EL (cell line): ENCODE measurements at places on chromosomes 3 and 15.
A peak's percentile ranks its signal among the peaks of the same experiment; 100 is the strongest.

- DNase-seq = no peak
Measured at GRCh38 chr3:13714251-13714916, 165.5 kb downstream of the FBLN2 start.

DNA sequence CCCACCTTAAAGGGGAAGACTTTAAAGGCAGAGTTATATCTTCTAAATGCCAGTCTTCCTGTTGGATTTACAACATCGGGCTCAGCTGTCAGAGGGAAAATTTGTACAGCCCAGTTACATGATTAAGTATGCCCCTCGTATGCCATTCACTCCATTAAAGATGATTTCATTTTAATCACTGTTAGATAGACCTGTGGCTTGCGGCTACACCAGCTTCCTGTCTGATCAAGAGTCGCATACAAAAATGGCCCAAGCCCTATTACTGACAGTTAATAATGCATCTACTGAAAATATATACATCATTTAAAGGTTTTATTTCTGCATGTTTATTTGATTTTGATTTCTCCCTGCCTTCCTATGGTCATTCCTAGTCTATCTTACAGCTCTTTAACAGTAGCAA is 7.1 kb downstream of the EIF4E3 start:
- DNase-seq = no peak

DNA sequence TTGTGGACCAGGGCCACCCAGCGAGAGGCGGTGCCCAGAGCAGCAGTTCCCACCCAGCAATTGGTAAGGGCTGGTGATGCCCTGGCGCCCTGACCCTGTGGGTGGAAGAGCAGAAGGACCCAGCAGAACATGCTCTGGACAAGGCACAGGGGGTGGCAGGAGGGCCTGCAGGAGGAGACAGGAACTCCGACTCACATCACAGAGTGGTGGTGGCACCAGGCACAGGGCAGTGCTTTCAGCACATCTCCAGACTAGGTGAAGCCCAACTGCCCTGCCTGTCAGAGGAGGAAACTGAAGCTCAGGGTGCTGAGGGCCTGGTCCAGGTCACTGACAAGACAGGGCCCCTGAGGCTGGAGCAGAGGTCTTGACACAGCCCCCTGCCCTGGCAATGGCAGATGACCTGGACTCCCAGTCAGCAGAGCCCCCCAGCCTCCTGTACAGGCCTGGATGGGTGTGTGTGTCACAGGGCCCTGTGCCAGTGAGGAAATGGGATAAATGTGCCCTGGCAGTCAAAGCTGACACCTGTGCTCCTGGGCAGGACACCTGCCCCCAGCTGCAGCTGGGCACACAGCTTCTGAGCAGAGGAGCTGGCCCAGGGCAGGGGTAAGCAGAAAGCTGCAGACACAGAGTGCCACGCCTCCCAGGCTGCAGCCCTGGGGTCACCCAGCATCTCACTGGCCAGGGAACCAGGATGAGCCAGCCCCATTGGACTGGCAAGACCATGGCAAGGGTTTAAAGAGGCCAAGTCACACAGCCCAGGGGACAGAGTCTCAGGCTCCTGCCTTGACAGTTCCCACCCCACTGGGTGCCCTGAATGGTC is 11.4 kb downstream of the KLF15 start:
- DNase-seq = no peak

DNA sequence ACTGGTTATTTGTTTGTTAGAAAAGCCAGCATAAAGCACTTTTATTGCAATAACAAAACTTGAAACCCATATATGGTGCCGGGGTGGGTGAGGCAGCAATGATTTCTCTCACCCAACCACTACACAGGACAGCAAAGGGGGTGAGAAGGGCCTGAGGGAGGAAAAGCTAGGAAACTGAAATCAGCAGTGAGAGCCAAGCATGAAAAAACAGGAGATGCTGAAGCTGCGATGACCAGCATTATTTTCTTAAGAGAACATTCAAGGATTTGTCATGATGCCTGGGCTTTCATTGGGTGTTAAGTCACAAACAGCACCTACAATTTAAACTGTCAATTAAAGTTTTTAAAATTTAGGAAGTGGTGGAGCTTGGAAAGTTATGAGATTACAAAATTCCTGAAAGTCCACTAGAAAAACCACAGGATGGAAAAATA is 11.9 kb upstream of the TM4SF4 start:
- peak; percentile 76 for DNase-seq

DNA sequence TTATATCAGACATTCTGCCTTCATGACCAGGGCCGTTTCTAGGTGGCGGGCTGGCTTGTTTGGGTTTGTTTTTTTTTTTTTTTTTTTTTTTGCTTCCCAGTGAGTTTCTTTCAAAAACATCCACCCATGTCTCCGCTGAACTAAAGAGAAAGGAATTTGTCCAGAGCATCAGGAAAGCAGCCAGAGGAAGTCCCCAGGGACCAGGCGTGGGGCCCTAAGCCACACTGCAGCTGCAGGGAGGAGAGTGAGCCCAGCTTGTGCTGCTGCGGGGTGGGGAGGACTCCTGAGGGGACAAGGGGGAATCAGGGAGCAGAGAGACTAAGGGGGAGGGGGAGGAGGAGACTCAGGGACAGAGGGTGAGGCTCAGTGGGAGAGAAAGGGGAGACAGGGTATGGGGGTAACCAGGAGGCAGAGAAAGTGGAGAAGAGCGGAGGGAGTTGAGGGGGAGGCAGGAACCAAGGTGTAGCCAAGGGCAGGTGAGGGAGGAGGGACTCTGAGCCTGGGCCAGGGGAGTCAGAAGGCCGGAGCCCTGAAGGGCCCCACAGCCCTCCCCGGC is 49.5 kb downstream of the CYP11A1 start:
- peak; percentile 93 for DNase-seq

- no peak for DNase-seq
Measured at GRCh38 chr3:109339714-109340648, 2.6 kb upstream of the DPPA4 start.

DNA sequence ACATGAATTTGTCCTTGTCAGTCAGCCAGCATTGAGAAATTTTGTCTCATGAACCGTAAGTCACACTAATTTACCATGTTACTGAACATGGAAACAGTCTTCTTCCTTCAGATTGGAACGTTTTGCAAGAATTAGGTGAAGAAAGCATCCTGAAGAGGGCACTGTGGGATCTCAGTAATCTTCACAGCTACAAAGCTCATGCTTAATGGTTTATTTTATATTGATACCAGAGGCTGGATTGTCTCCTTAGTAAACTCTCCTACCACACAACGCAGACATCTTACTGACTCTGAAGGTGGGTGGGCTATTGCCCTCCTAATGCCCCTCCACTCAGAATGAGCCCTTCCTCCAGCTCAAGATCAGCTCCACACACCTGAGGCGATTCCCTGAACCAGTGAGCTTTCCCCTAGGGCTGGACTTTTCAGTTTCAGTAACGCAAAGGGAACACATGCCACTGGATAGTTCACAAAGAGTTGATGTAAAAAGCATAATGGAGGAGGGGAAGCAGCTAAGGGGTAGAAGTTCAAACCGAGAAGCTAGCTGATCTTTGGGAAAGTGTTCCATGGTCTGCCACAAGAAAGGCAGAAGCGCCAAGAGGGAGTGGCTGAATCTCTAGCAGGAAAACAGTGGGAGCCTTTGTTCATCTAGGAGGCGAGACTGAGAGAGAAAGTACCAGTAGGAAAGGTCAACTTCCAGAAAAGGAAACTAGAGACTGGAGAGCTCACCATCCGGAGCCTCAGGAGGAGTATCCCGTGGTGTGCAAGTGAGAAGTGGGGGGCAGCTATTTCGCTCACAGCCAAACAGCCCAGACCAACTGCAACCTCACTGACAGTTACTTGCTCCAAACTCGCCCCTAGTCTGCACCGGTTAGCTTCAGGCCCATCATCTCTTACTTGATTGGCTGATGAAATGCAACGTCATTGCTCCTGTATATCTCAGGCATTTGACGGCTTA is at the start of gene SLC9C1:
Gene SLC9C1 (minus strand): TSS at position 849 of the 954 bp plus-strand sequence. CDS start 7,425 bp downstream, outside the sequence.
- peak; percentile 73 for DNase-seq

DNA sequence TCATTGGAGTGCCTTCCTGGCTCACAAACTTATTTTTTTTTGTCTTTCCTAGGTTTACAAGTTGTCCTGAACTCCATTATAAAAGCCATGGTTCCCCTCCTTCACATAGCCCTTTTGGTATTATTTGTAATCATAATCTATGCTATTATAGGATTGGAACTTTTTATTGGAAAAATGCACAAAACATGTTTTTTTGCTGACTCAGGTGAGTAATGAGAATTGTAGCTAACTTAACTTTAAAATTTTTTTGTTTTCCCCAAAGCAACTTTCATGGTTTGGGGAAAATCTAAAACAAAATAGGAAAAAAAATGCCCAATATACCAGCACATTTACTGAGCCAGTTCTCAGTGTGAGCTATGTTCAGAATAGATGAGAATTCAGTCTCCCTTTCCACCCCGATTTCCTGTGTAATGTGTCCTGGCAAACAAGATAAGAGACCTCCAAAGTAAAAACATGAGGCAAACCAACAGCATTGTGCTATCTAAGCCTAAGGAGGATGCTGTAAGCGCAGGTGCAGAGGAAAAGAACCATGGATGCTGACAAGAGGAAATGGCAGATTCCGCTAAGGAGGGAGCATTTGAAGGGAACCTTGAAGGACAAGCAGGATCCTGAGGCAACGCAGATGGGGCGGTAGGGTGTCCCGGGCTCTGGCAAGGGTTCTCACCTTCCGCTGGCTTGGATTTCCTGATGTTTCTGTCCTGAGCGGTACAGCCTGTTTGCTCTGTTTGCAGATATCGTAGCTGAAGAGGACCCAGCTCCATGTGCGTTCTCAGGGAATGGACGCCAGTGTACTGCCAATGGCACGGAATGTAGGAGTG is 171.4 kb downstream of the CACNA1D start:
- DNase-seq = no peak

GRCh38 chr15:98561169-98561941 is 87.0 kb upstream of the IGF1R start:
- DNase-seq = no peak

DNA sequence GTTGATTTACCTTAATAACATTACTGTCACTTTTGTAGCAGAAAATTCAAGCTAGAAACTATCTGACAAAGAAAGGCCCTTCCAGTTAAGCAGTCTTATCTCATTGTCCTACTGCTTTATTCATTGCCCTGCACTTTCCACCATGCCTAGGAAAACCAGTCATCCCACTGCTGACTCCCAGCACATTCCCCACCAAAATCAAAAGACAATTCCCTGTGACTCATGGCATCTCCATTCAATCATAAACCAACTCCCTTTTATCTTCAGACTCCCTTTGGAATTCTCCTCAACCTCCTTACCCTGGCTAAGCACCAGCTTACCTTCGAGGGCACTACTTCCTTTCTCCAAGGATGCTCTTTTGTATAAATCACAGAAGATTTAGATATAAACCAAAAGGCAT is 184.3 kb downstream of the PLCH1 start:
- DNase-seq = peak; percentile 19

- DNase-seq = no peak
Measured at GRCh38 chr3:111907151-111907550, 48.1 kb downstream of the PHLDB2 start.

GRCh38 chr3:113695431-113695785 is 1.0 kb downstream of the USF3 start:
- DNase-seq = no peak

DNA sequence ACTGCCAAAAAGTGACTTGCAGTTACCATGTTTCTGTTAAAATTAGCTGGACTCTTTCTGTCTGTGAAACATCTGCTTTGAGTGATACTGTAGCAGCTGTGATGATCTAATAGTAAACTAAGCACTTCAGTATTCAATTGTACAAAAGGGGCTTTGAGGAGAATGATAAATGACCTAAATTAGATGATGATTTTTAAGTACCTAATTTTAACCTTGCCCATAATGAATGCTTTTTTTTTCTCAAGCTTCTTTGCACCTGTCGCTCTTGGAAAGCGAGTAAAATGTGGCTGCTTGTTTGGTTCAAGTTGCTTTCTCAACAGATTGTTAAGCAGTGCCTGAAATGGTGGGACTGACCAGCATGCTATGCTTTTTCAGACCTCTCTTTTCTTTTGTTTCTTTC is 752.3 kb downstream of the EPHA3 start:
- no peak for DNase-seq

GRCh38 chr3:128665362-128666021 is 14.9 kb upstream of the RPN1 start:
- DNase-seq = no peak

DNA sequence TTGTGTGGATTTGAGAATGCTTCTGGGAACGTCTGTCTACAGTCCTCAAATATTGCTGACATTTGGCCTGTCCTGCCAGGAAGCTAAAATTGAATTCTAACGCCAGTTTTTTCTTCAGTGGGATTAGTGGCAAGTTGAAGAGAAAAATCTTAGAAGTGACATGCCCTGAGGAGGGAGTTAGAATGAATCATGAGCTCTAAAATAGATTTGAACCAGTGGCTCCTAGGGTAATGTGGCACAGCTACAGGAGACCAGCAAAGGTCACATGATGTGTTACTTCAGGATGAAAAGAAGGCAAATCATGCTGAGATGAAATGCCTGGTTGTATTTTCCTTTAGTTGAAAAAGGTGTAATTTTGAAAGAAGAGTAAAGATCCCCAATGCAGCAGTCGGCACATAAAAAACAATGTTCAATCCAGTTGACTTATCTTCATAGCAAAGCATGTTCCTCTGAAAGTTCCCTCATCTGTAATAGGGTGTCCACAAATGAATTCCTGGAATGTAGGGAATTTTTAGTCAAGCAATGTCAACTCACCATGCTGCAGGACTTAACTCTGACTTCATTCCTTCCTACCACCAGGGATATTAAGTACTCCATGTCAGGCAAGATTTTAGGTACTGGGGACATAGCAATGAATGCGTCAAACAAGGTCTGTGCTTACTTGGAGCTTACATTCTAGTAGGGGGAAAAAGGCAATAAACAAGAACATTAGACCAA is 171.6 kb downstream of the CADPS start:
- DNase-seq = peak; percentile 2

GRCh38 chr3:193564012-193564411 is 9.3 kb upstream of the ATP13A4 start:
- no peak for DNase-seq

GRCh38 chr15:61857169-61857829 is 202.9 kb downstream of the VPS13C start:
- DNase-seq = no peak

- DNase-seq = no peak
Measured at GRCh38 chr3:186067360-186068242, 41.3 kb downstream of the ETV5 start.

DNA sequence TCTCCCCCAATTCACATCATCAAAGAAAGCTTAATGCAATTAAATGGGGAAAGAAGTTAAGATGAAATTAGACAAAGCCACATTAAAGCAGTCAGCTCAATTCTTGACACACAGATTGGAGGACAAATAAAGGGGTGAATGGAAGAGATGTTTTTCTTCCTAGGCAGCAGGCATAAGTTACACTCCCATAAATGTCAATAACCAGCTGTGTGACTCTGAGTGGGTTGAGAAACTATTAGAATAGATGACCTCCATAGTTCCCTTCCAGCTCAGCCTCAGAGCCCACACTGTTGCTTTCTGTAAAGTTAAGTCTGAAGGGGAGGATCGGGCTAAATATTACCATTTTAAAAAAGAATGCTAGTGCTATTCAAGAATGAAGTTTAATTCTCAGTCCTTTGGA is 71.0 kb downstream of the THBS1 start:
- DNase-seq = no peak

DNA sequence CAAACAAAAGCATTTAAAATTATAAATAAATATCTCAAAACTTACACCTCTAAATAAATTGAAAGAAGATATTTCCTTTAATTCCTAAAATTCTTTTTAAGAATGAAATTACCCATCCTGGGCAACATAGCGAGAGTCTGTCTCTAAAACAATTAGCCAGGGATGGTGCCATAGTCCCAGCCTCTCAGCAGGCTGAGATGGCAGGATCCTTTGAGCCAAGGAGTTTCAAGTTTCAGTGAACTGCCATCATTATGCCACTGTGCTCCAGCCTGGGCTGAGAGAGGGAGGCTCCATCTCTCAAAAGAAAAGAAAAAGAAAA is 25.4 kb downstream of the AADAC start:
- DNase-seq = no peak

GRCh38 chr15:72339777-72340177 is 19.8 kb upstream of the CELF6 start:
- DNase-seq = peak; percentile 81
